Mesenchymal stem cell (in vitro differentiated cells and primary cell): ENCODE measurements at places on chromosomes 11 and 22.

- no peak for DNase-seq
Measured at GRCh38 chr11:65773784-65774411, 6.9 kb downstream of the AP5B1 start.

DNA sequence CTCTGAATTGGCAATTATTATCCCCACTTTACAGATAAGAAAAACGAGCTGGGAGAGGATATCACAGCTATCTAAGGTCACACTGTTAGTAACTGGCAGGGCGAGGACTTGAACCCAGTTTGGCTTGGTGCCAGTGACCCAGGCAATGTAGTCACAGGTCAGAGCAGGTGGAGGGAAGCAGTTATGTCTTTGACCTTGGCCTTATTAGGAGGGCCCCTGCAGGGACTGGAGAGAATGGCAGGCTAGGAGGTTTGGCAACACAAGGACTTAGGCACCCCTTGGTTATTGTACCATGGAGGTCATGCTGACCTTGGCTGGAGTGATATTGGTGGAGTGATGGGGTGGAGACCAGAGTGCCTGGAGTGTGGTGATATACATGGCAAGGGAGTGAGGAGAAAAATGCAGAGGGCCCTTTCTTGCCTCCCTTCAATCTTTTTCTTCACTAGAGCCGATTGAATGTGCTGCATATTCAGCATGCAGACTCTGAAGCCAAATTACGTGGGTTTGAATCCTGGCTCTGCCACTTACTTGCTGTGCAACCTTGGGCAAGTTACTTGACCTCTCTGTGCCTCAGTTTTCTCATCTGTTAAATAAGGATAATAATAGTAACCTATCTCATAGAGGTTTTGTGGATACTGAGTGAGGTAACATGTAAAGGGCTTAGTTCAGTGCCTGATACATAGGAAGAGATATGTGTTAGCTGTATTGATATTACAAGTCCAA, 92.7 kb upstream of the TBCEL start:
- no peak for DNase-seq

- peak; percentile 60 for DNase-seq
Measured at GRCh38 chr11:86278226-86278625, 23.8 kb upstream of the HIKESHI start.

- no peak for DNase-seq
Measured at GRCh38 chr22:44677871-44678555, 24.0 kb upstream of the PRR5 start.

GRCh38 chr11:60970890-60971289, 590 bp upstream of the CD6 start:
- no peak for DNase-seq

DNA sequence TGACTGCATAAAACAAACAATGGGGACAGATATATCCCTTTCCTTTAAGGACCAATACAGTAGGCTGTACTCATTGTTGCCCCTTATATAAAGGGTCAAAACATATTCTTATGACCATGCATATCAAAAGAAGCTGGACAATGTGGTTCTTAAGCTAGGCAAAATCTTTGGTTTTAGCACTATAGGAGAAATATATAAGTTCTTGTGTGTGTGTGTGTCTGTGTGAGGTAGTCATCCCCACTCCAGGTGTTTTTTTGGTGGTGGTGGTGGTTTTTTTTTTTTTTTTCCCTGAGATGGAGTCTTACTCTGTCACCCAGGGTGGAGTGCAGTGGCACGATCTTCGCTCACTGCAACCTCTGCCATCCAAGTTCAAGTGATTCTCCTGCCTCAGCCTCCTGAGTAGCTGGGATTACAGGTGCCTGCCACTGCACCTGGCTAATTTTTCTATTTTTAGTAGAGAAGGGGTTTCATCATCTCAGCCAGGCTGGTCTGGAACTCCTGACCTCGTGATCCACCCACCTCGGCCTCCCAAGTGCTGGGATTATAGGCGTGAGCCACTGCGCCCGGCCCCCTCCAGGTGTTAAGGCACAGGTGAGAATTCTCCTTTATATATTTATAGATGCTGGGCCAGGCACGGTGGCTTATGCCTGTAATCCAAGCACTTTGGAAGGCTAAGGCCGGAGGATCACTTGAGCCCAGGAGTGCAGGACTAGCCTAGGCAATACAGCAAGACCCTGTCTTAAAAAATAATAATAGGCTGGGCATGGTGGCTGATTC, 12.0 kb upstream of the ZNF143 start:
- no peak for DNase-seq

DNA sequence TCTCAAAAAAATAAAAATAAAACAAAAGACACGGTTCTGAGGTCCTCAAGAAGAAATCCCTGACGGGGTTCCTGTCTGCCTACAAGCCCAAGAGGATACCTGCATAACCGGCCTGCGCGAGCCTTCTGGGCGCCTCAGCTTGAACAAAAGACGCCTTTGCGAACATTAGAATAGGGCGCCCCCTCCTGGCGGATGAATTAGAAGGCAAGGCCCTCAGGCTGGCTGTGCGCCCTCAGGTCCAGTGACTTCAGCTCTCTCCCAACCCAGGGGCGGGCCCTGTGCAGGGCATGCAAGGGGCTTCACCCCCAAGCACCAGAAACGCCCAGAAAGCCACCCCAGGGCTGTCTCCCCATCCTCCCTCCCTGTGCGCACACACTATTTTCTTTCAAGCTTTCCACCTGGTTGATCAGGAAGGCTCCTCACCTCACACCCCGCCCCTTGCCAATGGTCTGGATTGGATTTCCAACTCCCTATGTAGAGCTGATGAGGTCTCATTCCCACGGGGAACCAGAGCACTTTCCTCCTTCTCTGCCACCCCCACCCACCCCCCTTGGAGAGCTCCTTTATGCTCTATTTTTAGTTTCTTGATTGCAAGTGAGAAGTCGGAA, 273.3 kb downstream of the BUD13 start:
- peak; percentile 12 for DNase-seq

- no peak for DNase-seq
Measured at GRCh38 chr11:10486161-10486840, 31.2 kb downstream of the AMPD3 start.

DNA sequence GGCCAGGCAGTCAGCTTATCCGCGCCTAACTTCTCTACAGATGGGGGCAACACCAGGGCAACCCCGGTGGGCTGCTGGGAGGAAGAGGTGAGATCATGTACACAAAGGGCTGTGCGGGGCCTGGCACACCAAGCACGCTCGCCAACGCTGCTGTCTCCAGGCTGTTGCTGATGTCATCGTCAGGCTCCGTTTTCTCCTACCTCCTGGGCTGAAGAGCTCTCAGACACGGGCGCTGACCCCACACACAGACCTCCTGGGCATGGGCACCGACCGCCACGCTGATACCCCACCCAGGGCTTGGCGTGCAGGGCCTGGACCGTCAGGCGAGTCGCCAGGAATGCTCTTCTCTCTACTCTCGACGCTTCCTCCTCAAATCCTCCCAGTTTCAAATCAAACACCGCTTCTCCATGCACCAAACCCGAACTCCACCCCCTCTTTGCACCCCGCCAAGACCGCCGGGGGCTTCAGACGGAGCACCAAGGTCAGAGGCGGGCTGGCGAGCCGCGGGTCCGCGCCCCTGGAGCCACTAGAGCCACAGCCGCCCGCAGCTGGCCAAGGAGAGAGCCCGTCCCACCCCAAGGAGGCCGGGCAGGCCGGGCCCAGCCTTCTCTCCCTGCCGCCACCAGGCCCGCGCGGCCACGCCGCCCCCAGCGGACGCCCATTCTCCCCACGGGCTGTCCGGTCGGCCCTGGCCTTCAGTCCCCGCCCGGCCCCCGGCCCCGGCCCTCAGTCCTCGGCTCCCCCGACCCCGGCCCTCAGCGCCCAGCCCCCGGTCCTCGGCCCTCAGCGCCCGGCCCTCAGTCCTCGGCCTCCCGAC, 772 bp downstream of the SBF1 start:
- DNase-seq, result peak; percentile 71

DNA sequence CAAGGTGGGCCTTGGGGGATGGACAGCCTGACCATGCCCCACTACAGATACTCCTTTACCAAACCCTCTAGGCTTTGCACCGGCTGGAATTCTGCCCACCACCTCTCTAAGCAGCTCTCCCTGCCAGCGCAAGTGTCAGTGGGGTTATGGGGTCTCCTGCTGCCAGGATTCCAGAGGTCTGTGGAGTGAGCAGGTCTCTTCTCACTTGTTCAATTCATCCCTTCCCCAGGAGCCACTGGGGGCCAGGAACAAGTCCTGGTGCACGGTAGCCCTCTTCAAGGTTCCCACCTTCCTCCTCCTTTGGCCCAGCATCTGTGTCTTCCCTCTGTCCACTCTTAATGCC, 30.5 kb downstream of the CCDC15 start:
- DNase-seq, result no peak

DNA sequence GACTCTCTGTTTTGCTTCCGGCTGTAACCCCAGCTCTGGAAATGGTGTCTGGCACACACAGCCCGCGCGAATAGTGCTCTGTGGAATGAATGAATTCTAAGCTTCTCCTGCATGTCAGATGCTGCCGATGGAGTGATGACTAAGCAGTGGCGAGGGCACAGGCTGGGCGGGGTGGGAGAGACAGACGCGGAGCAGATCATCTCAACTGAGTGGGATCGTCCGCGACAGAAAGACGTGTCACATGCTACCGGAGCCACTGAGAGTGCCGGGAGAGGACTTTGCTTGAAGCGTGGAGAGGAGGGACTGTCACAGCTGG, 334.5 kb downstream of the CTTN start:
- peak; percentile 21 for DNase-seq

DNA sequence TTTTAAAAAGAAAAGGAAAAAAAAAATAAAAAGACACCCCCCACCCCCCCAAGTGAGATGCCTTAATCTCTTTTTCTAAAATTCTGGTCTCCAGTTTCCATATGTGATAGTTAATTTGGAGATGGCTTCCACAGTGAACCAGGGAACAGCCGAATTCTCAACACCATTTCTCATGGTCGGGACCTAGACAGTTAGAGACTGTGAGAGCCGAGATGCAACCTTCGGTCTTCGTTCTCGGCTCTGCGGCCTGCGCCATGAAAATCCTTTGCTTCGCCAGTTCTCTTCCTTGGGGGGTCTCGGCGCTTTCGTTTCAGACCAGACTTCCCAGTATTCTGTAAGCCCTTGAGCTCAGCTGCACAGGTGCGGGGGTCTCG, 723 bp downstream of the CACNG2 start:
- no peak for DNase-seq

- DNase-seq, result peak; percentile 35
Measured at GRCh38 chr11:47714554-47715081, 551 bp downstream of the AGBL2 start.

- DNase-seq, result peak; percentile 28
Measured at GRCh38 chr22:45444168-45444567, 30.7 kb downstream of the RIBC2 start.

GRCh38 chr22:32723643-32724042, 77.9 kb upstream of the TIMP3 start:
- DNase-seq, result peak; percentile 82

DNA sequence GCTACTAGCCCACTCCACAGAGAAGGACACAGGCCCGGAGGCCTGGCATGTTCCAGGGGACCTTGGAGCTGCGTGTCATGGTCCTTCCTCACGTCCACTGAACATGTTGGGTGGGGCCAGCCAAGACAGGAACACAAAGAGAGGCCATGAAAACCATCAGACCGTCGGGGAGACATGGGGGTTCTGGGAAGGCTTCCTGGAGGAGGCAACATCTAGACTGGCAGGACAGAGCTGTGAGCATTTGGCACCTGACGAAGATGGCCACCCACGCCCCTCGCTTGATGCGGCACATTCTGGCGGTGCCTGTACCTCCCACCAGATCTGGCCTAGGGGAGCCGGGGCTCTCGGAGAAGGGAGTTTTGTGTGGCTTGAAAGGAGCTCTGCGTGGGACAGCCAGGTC, 24.7 kb upstream of the ARHGAP8 start:
- DNase-seq, result no peak

DNA sequence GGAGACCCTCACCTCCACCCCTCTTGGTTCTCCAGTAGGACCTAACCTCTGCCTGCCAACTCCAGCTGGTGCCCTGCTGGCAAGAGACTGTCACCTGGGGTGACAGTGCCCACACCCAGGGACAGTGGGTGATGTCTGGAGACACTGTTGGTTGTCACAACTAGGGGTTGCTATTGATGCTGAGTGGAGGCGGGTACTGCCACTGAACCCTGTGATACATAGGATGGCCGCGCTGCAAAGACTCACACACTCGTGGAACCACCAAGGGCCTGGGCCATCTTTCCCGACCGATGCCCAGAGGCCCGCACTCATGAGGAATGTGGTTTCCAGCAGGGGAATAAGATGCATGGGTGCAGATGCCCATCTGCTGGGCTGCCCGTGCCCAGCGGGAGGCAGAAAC, 143.2 kb downstream of the SHANK2 start:
- no peak for DNase-seq

- no peak for DNase-seq
Measured at GRCh38 chr11:124152770-124153407, 30.3 kb upstream of the OR10D3 start.

GRCh38 chr11:22343032-22343324, 4.8 kb downstream of the SLC17A6 start:
- no peak for DNase-seq

DNA sequence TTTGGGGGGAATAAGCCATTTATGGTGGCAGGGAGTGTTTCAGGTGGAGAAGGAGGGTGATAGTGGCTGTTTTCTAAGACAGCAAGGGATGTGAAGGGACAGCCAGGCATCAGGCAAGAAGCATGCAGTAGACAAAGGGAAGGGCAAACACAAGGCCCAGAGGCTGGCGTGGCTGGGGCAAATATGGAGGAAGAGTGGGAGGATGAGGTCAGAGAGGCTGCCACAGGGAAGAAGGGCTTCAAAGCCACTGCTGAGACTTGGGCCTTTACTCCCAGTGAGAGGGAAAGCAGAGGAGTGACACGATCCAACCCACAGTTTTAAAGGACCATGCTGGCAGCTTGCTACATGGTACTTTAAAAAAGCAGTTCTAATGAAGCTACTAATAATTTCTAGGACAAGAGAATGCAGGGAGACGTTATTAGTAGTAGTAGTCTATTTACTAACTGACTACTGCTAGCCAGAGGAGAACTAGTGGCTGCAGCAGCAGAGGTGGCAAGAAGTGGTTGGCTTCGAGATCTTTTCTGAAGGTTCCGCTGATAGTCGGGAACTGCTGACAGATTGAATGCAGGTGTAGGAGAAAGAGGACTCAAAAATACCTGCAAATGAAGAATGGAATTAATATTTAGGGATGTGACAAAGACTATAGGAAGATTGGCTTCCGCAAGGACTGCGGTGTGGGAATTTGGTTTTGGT, 13.7 kb downstream of the KMT5B start:
- DNase-seq, result no peak

DNA sequence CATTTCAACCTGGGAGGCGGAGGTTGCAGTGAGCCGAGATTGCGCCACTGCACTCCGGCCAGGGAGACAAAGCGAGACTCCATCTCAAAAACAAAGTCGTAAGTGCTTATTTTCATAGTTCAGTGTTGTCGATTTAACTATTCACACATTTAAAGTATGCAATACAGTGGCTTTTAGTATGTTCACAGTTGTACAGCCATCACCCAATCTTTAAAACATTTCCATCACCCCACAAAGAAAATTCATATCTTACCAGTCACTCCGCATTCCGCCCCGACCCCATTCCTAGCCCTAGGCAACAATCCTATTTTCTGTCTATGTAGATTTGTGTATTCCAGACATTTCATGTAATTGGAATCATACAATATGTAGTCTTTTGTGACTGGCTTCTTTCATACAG, 11.9 kb downstream of the IPO7 start:
- no peak for DNase-seq
